Activated CD8-positive, alpha-beta memory T cell treated with anti-CD3 and anti-CD28 coated beads for 4 hours (primary cell): ENCODE measurements at places on chromosomes 13 and 19.

GRCh38 chr13:113455384-113455783 lies 2.1 kb upstream of the ADPRHL1 start:
- DNase-seq = no peak

GRCh38 chr13:59144700-59145099 lies 1019.0 kb downstream of the DIAPH3 start:
- DNase-seq = no peak

GRCh38 chr13:94087100-94087499 lies 392.4 kb downstream of the DCT start:
- DNase-seq = no peak

- no peak for DNase-seq
Measured at GRCh38 chr13:54845351-54845965, 1816.8 kb downstream of the OLFM4 start.

DNA sequence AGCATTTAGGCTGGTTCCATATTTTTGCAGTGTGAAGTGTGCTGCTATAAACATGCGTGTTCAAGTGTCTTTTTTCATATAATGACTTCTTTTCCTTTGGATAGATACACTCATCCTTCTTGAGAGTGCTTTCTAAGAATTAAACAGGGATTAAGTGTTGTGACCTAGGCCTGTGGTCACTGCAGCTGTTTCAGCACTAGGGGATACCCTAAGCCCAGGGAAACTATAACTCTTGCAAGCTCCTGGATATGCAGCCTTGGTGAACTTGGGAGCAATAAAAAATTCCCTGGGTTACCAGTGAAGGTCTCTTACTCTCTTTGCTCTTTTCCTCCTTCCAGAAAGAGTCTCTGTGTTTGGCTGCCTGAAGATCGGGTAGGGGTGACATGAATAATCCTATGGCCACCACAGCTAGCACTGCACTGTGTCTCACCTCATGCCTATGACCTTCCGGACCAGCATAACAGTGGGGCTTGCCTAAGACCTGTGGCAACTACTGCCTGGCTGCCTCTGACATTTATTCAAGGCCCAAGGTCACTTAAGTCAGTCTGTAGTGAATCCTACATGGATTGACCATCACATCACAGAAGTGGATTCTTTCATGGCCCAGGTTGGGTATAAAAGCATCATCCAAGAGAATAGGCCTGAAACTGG lies 799.7 kb downstream of the DACH1 start:
- DNase-seq = no peak

DNA sequence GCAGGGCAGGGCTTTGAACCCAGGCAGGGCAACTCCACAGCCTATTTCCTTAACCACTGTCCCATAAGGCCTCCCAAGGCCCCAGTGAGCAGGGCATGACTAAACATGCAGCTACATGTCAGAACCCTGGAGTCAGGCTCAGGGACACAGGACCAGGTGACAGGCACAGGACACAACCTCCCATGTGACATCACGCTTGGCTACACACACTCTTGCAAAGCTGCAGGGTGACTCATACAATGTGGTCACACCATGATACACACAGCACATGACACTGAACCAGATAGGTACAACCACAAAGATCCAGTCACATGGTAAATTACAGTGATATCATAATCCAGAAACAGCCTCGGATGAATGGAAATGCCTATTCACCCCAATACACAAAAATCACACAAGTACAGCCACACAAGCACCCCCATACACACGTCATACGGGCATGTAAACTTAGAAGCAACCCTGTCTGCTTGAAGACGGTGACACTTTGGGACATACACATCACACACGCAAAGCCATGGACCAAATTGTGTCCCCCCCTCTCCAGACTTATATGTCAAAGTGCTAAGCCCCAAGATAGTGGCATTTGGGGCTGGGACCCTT lies 14.5 kb downstream of the KLK4 start:
- DNase-seq = no peak

- DNase-seq = no peak
Measured at GRCh38 chr19:30428092-30428680, 56.0 kb downstream of the ZNF536 start.

- DNase-seq = no peak
Measured at GRCh38 chr13:21625366-21625765, 21.4 kb upstream of the MICU2 start.
